Activated CD4-positive, alpha-beta T cell treated with anti-CD3 and anti-CD28 coated beads for 1 hour (primary cell): ENCODE measurements at places on chromosomes 12 and 14.

- no peak for DNase-seq
These were observed 419 bp upstream of the ATXN7L3B start for GRCh38 chr12:74537126-74537706.

GRCh38 chr14:20631880-20632389 lies 9.6 kb downstream of the OR6S1 start:
- DNase-seq: no peak

DNA sequence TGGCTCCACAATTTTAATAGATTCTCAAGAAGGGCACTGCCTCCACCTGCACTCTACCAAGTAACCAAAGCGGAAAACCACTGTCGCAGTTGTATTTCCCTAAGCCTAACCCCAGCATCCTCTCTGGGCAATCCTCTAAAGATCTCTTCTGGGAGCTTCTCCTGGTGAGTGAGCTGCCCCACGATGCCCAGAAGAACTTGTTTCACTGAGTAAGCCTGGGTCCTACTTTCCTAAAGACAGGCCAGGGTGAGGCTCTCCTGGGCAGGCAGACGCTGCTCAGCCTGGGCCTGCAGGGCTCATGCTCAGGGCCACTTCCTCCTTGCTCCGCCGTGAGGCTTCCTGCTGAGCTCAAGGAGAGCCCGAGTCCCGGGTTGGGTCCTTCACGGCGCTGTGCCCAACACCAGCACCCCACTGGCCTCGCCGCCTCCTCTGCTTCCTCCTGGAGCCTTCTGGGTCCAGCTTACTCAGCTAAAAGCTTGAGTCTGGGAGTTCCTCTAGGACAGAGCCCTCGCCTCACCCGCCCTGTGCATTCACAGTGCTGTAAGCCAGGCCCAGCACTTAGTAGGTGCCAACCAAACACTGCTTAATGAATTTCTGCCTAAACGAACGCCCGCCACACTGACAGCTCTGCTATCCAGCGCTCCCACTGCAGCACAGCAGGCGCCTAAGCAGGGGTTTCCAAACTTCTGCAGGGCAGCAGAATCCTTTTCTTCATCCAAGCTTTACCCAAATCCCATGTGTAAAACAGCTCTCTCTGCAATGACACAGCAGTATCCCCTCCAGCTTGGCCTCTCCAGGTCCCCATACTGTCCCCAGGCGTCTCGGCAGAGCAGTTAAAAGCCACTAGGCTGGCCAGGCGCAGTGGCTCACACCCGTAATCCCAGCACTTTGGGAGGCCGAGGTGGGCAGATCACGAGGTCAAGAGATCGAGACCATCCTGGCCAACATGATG lies 5.7 kb downstream of the RAB35 start:
- DNase-seq: peak; percentile 23

DNA sequence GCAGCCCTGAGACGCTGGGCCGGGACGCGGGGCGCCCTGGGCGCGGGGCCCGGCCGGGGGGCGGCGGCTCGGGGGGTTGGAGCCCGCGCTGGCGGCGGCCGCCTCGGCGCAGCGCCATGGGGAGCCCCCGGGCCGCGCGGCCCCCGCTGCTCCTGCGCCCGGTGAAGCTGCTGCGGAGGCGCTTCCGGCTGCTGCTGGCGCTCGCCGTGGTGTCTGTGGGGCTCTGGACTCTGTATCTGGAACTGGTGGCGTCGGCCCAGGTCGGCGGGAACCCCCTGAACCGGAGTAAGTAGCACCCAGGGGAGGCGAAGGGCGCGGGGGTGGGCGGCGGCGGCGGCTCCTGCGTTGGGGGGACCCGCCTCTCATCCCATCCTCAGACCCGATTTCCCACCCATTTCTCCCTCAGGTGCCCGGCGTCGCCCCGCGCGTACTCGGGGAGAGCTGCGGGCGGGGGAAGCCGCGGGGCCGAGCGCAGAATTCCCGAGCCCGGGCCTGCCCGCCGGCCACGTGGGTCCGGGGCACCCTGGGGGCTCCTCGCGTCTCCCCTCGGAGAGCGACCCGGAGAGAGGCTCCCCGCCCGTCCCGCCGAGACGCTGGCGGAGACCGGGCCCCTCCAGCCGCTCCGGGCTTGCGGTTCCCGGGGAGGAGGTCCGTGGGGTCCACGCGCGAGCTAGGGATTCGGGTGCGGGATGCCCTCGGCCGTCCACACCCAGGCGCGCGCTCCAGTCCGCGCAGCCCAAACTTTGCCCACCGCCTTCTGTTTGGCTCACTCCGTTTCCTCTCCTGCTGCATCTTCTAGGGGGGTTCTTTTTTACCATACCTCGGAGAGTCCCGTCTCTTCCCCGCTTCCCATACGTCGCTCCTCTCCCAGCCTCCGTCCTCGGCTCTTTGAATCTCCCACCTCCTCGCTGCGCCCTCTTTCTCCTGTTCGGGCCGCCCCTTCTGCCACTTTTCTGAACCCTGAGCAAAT lies 807 bp downstream of the B4GALNT3 start:
- peak; percentile 14 for DNase-seq

DNA sequence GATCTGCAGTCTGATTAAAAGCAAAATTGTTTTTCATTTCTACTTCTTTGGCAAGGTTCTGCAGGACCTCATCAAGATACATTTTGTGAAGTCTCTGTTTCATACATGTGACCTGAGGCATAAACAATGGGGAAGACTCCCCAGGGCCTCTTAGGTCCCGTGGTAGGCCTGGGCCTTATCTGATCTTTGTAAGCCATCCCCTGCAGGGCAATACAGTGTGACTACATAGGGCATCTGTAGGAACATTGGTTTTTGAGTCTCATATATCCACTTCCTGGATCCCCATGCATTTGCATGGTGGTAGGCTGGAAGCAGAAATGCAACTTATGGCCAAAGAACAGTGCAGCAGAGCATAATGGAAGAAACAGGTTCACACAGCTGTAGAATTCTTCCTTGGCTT lies 6.0 kb downstream of the FAR2 start:
- no peak for DNase-seq

GRCh38 chr14:20387576-20387975 lies 25.7 kb downstream of the TEP1 start:
- DNase-seq: no peak

DNA sequence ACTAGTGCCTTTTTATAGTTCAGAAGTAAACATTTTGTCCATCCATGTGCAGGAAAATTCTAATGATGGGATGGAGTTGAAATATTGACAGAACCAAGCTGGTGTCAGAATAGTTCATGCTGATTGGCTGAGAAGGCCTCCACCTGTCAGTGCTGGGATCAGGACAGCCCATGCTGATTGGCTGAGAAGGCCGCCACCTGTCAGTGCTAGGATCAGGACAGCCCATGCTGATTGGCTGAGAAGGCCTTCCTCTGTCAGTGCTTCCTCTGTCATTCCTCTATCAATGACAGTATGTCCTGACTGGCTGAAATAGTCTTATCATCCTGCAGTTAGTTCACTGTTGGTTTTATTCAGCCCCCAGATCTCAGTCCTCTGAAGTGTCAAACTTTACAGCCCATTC lies 95.7 kb downstream of the PPP2R5C start:
- DNase-seq: no peak

GRCh38 chr12:95096852-95097251 lies 23.4 kb upstream of the NR2C1 start:
- no peak for DNase-seq

GRCh38 chr14:84095681-84096080 lies 1434.3 kb upstream of the FLRT2 start:
- DNase-seq: no peak

- no peak for DNase-seq
These were observed 198.5 kb downstream of the SOX5 start for GRCh38 chr12:23750923-23751322.

DNA sequence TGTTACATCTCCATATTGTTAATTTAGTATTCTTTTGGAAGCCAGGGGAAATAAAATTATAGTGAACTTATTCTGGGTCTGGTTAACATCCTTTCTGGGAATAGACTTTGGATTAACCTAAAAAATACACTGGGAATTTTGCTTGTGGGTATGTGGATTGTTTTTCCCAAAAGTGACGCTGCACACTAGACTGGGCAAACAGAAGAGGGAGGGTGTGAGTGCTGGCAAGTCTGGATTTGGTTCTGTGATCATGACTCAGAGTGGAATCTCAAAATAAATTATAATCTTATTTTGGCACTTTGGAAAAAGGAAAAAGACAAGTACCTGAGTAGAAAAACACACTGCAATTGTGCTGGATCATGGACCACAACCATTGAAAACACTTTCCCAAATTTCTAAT lies 15.2 kb upstream of the LUM start:
- DNase-seq: no peak

- DNase-seq: no peak
These were observed 398.1 kb downstream of the NOVA1 start for GRCh38 chr14:26199590-26200370.

DNA sequence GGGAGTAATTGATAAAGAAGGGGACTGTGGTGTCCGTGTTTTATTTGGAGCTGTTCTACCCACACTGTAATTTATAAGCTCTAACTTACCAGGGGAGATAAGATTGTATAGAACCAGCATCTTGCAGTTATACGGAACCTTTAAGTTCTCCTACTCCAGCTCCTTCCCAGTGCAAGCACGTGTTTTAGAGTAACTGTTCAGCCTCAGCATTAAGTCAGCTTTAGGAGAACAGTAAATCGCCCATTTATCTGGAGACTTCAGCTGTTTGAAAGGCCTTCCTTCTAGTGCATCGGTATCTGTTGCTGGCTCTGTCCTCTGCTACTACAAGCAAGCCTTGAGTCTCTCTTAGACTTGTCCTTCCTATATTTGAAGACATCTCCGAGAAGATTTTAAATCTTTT lies 95.6 kb downstream of the ETV6 start:
- no peak for DNase-seq
